ENCODE measurements at places on chromosomes 5 and 9.

DNA sequence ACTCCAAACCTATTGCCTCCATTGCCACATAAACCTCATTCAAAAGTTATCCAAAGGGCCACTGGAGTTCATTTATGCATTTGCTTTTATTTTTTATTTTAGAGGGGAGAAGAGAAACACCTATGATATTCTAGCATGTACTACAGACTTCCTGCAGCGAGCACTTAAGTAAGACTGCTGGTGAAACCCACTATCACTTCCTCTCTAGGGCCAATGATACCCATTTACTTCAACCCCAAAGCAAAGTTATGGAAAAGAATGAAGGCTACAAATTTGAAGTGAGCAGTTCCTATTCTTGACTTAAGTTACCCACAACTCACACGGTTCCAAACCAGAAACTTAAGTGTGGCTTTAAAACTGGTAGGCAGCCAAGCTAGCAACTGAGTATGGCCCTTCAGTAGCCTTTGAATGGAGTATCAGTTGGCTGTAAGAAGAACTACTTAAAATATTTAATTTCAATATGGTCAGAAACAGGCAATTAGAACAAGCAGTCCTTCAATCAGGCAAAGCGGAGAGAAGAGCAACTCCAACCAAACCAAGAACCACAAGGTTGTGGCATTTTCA is 94.1 kb downstream of the GPR21 start:
- no peak for DNase-seq

- peak; percentile 11 for DNase-seq
Measured at GRCh38 chr5:115377468-115378217, 81.2 kb upstream of the CCDC112 start.

DNA sequence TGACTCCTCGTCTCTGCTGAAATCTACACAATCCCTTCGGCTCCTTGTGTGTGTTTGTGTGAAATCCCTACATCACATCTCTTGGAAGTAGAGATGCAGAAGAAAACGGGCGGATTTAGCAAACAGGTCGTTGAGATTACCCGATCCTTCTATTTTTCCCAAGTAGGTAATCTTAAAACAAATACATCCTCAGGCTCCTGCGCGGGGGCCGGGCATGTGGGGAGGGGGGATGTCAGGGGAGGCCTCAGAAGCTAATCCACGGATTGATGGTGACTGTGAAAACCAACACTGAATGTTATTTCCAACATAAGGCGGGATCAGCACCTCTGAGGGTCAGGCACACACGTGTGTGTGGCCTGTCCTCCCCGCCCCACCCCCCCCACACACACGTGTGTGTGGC is 137.8 kb downstream of the ROR2 start:
- DNase-seq: no peak

DNA sequence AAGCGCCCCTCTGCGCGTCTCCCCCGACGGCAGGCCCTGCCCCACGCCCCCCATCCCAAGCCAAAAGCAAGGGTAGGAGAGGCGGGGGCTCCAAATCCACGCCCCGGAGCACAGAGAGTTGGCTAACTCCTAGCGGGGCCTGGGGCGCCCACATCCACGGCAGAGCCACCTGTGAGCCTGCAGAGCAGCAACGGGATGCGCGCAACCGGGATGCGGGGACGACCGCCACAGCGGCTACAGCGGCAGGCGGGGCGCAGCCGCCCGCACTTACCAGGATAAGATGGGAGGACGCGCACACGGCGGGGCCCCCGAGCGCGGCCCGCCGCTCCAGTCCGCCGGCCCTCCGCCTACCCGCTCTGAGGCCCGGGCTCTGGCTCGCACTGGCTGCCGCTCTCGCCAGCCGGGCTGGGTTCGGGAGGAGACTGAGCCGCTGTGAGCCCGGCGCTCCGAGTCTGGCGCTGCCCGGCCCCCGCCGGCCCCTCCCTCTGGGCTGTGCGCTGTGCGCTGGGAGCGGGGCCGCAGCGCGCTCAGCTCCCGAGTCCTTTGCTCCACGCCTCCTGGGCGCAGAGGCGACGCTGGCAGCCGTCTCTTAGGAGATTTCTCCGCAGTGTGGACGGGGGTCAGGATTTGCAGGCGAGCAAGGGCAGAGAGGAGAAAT is at the start of gene SLC24A2:
TSS of gene SLC24A2 (minus strand) at position 424 of the 658 bp plus-strand sequence.
- DNase-seq: no peak

GRCh38 chr5:39846144-39846543 is 421.4 kb upstream of the DAB2 start:
- no peak for DNase-seq

- no peak for DNase-seq
Measured at GRCh38 chr5:150349681-150350275, 7.7 kb upstream of the TCOF1 start.

- DNase-seq: no peak
Measured at GRCh38 chr5:89445106-89445745, 562.2 kb upstream of the MEF2C start.

GRCh38 chr5:128446-128845 is 36.5 kb downstream of the PLEKHG4B start:
- DNase-seq: no peak

- no peak for DNase-seq
Measured at GRCh38 chr5:38259809-38260160, 1.4 kb downstream of the EGFLAM start.

GRCh38 chr9:123480096-123480495 is 124.1 kb downstream of the CRB2 start:
- DNase-seq: no peak

- no peak for DNase-seq
Measured at GRCh38 chr9:136022731-136023409, 61.7 kb upstream of the UBAC1 start.

DNA sequence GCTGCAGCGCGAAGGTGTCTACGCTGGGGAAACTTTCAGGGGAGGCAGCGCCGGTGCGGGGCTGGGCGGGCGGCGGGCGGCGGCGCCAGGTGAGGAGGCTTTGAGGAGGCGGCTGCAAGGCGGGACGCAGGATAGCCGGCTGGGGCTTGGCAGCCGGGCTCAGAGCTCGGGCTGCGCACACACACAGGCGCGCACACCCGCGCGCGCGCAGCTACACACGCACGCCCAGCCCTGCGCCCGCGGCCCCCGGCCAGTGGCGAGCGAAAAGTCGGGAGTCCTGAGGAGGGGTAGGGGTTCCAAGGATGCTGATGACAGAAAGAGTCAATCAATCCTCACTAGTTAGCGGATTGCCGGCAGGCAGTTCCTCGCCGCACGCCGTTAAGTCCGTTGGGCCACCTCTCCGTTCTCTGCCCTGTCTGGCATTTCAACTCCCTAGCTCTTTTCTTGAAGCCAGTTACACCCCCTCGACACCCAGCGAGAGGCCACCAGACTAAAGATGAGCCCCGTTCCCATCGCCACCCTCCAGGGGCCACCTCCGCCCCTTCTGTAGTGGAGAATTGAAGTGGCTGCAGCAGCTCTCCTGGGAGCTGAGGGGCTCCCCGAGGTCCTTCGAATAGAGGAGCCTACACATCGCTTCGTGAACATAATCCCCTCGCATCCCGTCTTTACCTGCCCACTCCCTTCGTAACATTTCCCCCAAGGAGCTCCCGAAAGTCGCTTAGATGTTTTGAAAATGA is 1640.3 kb upstream of the C9orf72 start:
- DNase-seq: no peak

DNA sequence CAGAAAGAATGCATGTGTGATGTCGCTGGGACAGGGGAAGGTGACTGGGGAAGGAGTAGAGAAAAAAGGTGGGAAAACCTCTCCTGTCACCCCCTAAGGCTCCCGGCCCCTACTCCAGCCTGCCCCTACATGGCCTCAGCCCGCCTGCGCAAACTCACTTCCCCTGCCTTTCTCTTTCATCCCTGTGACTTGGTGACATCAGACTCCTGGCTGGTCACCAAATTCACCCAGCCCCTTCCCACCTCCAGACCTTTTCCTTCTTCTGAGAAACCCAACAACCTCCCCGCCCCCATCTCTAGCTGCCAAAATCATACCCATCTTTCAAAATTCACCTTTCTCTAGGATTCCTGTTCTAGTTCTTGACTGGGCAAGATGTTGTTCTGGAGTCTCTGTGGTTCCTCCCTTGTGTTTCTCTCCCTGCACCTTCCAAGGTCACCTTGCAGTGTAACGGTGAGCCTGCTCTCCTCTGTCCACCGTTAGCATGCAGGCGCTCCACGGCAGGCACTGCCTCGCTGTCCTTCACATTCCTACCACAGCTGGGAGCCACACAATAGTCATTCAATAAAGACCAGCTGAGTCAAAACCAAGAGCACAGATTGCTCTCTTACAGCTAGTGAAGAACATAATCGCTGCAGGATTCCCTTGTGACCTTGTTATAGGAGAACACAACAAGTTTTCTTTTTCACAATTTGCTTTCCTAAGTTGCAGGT is 134.5 kb downstream of the FANCC start:
- DNase-seq: peak; percentile 11

GRCh38 chr9:18658804-18659705 is 185.1 kb downstream of the ADAMTSL1 start:
- DNase-seq: no peak

DNA sequence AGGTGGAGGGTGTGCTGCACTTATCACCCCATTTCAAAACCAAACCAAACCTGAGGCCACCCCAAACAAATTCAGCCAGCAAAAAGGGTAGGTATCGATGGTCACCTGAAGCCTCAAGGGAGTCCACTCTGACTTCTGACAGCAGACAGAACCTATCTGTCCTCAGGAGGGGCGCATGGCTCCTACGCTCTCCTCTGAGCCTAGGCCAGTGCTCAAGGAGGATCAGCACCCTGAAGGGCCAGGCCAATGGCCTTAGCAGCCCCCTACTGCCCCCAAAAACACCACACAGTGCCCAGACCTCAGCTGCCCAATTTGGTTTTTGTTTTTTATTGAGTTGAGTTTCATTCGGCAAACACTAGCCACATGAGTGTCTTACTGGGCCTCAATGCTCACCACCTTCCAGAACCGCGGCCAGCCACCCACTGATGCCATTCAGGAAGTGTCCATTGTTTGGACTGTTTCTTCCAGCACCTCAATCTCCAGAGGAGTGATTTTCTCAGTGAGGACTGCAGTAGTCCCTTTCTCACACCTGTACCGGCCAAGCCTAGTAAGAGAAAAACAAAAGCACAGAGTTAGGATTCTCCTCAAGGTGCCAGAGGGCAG is 62.0 kb downstream of the PSMB7 start:
- DNase-seq: no peak

- DNase-seq: no peak
Measured at GRCh38 chr9:133927041-133927440, 65.1 kb downstream of the VAV2 start.

GRCh38 chr9:70406434-70406862 is 8.0 kb downstream of the KLF9 start:
- no peak for DNase-seq

DNA sequence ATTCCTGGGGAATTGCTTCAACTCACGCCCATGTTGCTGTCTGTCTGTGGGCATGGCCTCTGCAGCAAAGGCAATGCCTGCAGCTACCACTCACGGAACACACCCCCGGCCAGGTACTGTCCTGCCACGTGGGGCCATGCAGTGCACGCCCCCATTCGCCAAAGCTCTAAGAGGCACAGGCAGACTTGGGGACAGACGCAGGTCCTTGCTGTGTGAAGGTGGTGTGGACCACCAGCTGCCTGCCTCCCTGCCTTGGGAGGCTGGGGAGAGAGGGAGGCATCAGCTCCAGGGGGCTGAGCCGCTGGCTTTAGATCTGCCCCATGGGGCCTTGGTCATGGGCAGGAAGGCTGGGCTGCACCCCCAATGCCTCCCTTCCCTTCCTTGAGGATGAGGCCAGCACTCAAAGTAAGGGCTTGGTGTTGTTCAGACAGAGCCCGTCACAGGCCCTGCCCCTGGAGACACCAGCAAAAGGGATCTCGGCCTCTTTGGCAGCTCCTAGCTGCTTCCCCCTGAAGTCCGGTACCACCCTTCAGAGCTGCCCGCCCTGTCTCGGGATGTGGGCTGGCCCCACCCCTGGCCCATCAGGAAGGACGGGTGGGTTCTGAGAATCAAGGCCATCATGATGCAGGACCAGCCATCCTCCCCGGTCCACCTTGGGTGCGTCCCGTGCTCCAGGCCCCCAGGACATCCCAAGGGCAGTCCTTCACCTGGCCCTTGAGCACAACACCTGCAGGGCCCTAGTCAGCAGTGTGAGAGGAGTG is 2.3 kb downstream of the GRIN1 start:
- DNase-seq: no peak

DNA sequence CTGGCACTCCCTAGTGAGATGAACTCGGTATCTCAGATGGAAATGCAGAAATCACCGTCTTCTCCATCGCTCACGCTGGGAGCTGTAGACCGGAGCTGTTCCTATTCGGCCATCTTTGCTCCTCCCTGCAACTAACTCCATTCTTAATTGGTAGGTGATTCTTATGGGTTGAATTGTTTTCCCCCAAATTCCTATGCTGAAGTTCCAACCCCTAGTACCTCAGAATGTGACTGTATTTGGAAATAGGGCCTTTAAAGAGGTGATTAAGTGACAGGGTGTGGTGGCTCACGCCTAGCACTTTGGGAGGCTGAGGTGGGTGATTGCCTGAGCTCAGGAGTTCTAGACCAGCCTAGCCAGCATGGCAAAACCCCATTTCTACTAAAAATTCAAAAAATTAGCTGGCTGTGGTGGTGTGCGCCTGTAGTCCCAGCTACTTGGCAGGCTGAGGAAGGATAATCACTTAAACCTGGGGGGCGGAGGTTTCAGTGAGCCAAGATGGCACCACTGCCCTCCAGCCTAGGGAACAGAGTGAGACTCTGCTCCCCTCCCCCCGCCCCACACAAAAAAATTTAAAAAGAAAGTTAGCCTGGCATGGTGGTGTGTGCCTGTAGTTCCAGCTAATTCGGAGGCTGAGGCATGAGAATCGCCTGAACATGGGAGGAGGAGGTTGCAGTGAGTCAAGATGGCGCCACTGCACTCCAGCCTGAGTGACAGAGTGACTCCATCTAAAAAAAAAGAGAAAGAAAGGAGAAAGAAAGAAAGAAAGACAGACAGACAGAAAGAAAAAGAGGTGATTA is 25.2 kb upstream of the FOCAD start:
- DNase-seq: no peak

GRCh38 chr5:157473383-157474320 is 13.6 kb downstream of the NIPAL4 start:
- DNase-seq: no peak

DNA sequence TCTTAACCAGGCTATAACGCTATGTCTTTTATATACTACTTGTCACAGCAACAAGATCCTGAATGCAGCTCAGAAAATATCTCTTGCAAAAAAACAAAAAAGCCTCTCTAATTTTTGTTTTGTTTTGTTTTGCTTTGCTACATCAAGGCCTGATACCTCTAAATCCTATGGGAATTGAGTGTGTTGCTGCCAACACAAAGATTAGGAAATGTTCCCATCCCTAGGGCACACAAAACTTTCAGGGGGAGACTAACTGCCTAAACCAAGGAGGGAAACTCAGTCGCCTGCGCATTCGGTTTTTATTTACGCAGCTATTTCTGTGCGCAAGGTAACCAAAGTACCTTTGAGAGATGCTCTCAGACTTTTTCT is 1.7 kb downstream of the SSBP2 start:
- DNase-seq: no peak

Measured in HuH-7 (cell line).